ENCODE measurements at places on chromosomes 2 and 18.
A peak's percentile ranks its signal among the peaks of the same experiment; 100 is the strongest.

- no peak for DNase-seq
Measured at GRCh38 chr2:105470979-105471378, 72.1 kb upstream of the FHL2 start.

- no peak for DNase-seq
Measured at GRCh38 chr2:85390941-85391669, 19.1 kb downstream of the CAPG start.

DNA sequence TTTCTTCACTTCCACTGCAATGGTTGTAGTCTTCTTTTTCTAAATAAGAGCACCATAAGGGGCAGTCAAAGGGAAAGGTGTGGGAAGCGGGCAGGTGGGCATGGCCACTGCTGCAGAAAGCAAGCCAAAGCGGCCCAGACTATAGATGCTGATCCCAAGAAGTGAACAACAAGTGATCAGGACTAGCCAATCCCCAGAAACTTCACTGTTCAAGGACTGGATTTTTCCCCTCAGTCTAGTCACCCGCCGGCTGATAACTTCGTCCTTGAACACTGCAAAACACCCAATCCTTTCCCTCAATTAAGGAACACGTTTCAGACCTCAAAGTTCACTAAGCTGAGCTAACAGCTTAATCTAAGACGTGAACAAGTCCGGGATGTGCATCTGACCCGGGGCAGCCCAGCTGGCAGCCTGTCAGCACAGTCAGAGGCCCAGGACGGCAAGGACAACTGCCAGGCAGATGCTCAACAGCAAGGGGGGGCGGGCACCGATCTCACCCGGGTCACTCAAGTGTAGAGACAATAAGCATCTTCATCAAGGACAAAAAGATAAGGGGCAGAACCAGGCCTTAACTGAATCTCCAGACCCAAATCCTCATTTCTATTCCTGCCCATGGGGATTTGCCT lies 59.8 kb downstream of the HDLBP start:
- DNase-seq, result no peak

DNA sequence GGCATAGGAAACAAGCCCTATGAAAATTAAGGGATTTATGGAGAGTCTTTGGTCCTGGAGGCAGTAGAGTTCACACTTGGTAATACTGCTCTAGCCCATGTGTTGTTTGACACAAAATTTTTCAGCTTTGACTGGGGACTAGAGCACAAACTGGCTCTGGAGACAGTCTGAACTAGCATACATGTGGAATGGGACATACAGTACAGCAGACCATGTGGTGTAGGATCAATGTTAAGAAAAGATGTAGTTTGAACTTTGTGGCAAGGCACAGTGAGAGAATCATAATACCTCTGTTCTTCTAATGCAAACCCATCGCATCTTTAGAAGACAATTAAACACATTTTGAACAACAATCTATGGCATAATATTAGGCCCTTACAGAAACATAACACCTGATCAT lies 521.5 kb upstream of the DDX18 start:
- no peak for DNase-seq

DNA sequence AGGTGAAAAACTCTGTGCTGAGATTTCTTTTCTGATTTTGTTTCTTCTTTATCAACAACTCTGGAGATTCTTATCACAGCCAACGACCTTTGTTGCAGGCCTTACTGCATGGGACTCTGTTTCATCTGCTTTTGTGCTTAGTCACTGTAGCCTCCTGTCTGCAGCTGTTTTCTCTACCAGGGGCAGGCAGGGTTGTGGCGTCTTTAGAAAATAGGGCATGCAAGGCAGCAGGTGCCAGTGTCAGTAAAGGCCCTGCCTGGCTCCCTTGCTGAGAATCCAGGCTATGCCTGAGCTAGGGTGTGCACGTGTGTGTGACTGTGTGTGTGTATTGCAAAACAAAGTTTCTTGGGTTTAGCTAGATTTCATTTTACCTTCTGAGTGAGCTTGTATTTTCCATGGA lies 14.6 kb upstream of the SLC9A2 start:
- no peak for DNase-seq

GRCh38 chr2:31226266-31226665 lies 7.7 kb upstream of the EHD3 start:
- DNase-seq, result no peak

- DNase-seq, result no peak
Measured at GRCh38 chr18:9204659-9205058, 68.1 kb downstream of the ANKRD12 start.

DNA sequence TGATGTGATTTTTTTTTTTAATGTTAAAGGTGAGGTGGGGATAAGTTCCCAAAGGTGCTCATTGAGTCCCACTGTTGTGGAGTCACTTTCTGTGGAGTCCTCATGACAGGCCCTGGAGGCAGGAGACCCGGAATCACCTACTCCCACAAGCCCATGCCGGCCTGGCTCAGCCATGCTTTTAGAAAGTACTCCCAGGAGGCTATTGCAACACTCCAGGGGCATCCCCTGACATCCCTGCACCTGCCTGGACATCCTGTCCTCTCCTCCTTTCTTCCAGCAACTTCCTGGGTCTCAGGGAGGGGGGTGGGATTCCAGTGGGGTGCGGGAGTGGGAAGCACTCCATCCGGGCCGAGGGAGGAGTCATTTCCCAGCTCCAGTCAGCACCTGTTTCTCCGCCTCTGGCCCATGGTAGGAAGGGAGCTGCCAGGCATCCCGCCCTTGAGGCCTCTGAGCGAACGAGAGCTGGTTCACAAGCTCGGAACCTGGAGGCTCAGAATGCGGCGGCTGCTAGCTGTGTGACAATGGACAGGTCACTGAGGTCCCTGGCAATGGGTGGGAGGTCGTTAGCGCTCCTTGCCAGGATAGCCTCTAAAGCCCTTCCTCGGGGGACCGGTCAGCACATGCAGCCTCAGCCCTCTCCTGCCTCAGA lies 163.9 kb upstream of the ID2 start:
- no peak for DNase-seq

- peak; percentile 41 for DNase-seq
Measured at GRCh38 chr2:46364797-46365457, 67.7 kb downstream of the EPAS1 start.

GRCh38 chr2:143139835-143140393 lies 10.7 kb downstream of the ARHGAP15 start:
- DNase-seq, result no peak

- no peak for DNase-seq
Measured at GRCh38 chr2:196486146-196486545, 153.4 kb upstream of the CCDC150 start.

- no peak for DNase-seq
Measured at GRCh38 chr2:186637497-186637800, 47.6 kb downstream of the ITGAV start.

- no peak for DNase-seq
Measured at GRCh38 chr2:196840171-196840570, 31.0 kb upstream of the C2orf66 start.

- DNase-seq, result no peak
Measured at GRCh38 chr18:63189817-63190216, 129.8 kb downstream of the BCL2 start.
